Smooth muscle cell of trachea (primary cell): ENCODE measurements at places on chromosomes 2 and 18. TPM values are rescaled to one million over a fixed set of nuclear protein-coding genes. Genes with fewer than 3 reads are reported as not detected.

The DNER gene
- 0.44 and 0.83 TPM in 2 replicates for total RNA-seq

The EPAS1 gene
- total RNA-seq, result 71.1 and 274 TPM in 2 replicates

The MYCN gene
- not detected in 2 replicates for total RNA-seq

The DPP4 gene
- 81.4 and 163 TPM in 2 replicates for total RNA-seq
